ENCODE measurements at places on chromosomes 12 and 14.

DNA sequence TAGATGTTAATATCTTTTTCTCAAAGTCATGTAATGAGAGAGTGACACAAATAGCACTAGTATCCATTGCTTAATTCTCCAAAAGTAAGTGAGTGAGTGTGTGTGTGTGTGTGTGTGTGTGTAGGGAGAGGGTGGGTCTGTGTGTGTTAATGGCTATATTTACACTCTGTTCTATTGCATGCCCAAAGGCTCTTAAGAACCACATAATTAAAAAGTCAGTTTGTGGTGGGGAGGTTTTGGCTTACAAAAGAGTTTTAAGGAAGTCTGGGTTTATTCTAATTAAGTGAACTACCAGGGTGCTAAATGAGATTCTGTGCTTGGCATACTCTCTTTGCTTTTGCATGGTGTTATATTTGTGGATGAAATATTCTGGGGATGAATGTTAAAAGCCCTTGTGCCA lies 1897.6 kb upstream of the FLRT2 start:
- no peak for DNase-seq

- DNase-seq = no peak
These were observed 764.3 kb downstream of the NOVA1 start for GRCh38 chr14:25833341-25834126.

DNA sequence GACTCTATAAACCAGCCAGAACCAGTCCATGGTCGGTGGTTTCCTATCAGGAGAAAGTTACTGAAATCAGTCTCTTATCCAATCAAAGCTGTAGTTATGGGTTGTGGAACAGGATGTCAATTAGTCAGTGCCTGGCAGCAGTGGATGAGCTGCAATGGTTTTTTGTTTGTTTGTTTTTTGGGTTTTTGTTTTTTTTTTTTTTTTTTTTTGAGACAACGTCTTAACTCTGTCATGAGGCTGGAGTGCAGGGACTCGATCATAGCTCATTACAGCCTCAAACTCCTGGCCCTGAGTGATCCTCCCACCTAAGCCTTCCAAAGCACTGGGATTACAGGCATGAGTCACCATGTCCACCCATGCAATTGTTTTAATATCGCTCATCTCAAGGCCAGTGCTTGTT lies 113.3 kb upstream of the CAND1 start:
- no peak for DNase-seq

DNA sequence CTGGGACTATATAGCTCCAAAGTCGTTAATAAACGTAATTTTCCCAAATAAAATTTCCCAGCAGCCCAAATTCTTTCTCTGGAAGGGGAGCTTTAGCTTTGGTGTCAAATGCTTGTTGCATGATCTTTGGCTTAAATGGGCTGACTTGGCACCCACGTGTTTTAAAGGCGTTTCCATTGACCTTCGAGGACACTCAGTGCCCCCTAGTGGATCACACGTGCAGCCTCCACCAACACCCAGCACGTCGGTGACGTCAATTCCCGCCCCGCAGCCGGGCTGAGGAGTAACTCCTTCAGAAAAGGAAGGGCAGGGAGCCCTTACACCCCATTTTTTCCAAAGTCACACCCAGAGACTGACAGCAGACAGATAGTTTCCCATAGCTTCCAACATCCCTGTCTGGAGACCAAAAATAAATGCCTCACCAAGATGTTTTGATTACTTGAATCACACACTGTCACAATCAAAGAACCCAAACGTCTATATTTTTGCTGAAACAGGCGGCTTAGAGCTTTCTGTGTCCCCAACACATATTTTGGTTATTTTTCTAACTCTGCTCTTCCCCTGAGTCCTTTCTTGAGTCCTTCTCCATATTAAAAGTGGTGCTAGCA lies 707.9 kb downstream of the AACS start:
- DNase-seq = no peak

- no peak for DNase-seq
These were observed 108.2 kb upstream of the CCDC91 start for GRCh38 chr12:28082096-28082495.

- DNase-seq = no peak
These were observed 497.5 kb downstream of the RERGL start for GRCh38 chr12:17592472-17592871.

GRCh38 chr14:92704821-92705220 lies 43.6 kb downstream of the LGMN start:
- no peak for DNase-seq

DNA sequence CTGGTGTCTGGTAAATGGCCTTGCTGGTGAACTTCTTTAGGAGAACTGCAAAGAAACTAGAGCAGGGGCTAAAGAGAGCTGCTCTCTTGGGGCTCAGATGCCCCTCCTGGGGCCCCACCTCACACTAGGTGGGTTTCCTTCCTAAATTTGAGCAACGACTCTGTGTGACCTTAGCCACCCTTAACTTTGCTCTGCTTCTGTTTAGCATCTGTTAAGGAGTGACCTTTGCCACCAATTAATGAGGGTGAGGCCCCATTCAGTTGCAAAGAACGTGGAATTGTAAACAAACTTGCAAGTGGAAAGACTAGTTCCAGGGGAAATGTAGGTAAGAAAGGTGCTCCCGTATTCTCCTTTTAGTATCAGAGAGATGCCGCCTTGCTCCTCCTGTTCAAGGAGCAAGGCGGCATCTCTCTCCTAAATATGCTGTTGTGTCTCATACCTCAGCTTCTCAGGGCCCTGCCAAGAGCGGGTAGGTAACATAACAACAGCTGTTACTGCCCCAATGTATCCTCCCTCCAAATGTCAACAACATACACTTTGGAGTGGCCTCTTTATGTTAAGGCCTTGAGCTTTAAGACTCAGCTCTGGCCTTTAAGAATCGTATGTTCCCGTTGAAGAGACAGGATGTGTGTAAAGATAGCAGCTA lies 77.6 kb upstream of the FUT8 start:
- no peak for DNase-seq

DNA sequence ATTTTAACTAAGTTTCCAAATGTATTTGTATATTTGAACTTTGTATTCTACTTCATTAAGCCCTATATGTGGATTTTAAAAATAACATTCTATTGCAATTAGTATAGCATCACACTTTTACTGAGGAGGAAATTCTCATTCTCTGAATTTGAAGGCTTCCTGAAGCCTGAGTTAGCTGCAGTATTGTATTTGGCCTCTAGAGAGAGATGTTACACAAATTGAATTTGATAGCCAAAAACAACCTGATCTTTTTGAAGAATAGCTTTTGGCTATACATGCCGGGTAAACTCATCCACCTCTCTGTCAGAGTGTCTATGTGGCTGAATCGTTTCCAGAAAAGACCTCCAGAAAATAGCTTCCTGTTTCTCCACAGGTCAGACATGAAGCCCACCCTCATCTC lies 316.5 kb upstream of the OR4E1 start:
- DNase-seq = no peak

DNA sequence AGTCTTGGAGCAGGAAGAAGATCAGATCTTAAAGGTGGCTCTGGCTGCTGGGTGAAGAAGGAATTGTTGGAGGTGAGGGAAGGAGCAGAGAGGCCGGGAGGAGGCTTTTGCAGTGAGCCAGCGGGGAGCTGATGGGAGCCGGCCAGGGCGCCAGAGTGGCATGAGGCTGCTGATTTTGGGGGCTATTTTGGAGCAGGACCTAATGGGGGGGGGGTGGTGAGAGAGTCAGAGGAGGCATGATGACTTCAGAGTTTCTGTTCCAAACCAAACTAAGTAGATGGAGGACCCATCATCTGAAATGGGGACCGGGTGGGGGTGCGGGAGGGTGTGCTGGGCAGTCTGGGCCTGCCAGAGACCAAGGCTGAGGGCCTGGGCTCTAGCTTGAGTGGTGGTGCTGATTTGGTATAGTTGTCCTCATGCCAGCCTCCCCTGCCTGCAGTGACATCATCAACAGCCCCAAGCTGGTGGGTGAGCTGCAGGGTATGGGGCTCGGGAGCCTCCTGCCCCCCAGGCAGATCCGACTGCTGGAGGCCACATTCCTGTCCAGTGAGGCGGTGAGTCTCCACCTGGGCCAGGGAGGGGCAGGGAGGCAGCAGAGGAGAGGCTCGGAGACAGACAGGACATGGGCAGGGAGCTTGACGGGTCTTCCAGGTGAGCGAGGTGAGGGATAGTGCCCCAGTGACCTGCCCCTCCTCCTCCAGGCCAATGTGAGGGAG lies 6.2 kb downstream of the TNFAIP2 start:
- DNase-seq = no peak

- no peak for DNase-seq
These were observed 19.4 kb downstream of the NCKAP5L start for GRCh38 chr12:49808686-49809380.

DNA sequence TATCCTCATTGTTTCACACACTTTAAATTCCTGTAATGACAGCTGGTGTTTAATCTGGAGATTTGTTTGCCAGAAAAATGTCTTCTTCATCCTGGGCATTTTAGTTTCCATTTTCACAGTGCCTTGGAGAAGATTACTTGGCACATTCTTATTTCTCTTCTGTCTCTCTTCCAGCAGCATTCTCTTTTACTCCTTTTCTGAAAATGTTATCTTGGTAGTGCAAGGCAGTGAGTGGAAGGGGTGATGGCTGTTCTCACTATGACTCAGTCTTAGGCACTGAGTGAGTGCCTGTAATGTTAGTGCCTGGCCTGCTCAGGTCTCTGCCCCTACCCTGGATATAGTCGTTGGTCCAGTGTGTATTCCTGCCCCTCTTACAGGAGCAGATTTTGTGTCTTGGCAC lies 13.1 kb downstream of the CLECL1 start:
- DNase-seq = no peak

GRCh38 chr14:101595887-101596721 lies 34.8 kb downstream of the DIO3 start:
- no peak for DNase-seq

GRCh38 chr12:42639556-42639955 lies 50.0 kb upstream of the PRICKLE1 start:
- DNase-seq = no peak

GRCh38 chr12:109446869-109447268 lies 30.2 kb downstream of the KCTD10 start:
- no peak for DNase-seq

DNA sequence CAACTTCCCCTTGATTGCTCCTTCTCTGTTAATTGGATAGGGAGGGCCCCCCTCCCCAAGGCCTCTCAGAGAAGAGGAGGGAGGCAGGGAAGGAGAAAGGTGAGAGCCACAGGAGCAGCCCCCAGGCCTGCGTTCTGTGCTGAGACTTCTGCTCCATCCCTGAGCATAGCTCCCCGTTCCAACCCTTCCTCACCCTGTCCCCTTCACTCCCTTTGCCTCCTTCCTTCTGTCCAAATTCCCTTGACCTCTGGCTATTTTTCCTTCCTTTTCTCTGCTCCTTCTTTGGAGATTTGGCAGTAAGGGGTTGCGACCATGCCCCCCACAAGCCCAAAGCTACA lies 788 bp upstream of the ASIC1 start:
- no peak for DNase-seq

- no peak for DNase-seq
These were observed 47.2 kb downstream of the SMUG1 start for GRCh38 chr12:54141431-54142113.

- no peak for DNase-seq
These were observed 207.6 kb downstream of the EMP1 start for GRCh38 chr12:13404111-13404628.

All from activated CD8-positive, alpha-beta memory T cell treated with anti-CD3 and anti-CD28 coated beads for 48 hours (primary cell).